Mesangial cell (primary cell): ENCODE measurements at places on chromosomes 7 and 10. TPM values are rescaled to one million over a fixed set of nuclear protein-coding genes. Genes with fewer than 3 reads are reported as not detected.

Gene SLC29A4
- 4.2 and 22.9 TPM in 2 replicates for total RNA-seq

Gene AKR1C2
- total RNA-seq, result 1.1 and 5.3 TPM in 2 replicates

Gene SBDS
- 49.4 and 58.5 TPM in 2 replicates for total RNA-seq

Gene NXPH1
- total RNA-seq, result not detected in 2 replicates

Gene SFRP5
- total RNA-seq, result 0.16 and 3.0 TPM in 2 replicates

Gene IRF5
- 5.4 and 13.3 TPM in 2 replicates for total RNA-seq

Gene HHEX
- total RNA-seq, result 0.65 and 0.89 TPM in 2 replicates

Gene EPHB6
- 4.2 and 5.5 TPM in 2 replicates for total RNA-seq

Gene AKR1C1
- total RNA-seq, result 2.4 and 4.4 TPM in 2 replicates

Gene ARMC10
- 37.8 and 41.5 TPM in 2 replicates for total RNA-seq

Gene LZTS2
- 97.0 and 150 TPM in 2 replicates for total RNA-seq

Gene TNS3
- total RNA-seq, result 27.5 and 64.0 TPM in 2 replicates

Gene EPC1
- 6.7 and 17.4 TPM in 2 replicates for total RNA-seq

Gene LIPM
- total RNA-seq, result not detected in 2 replicates

Gene FEZF1
- not detected in 2 replicates for total RNA-seq

Gene MUC3A
- not detected in 2 replicates for total RNA-seq

Gene PLAU
- 122 and 154 TPM in 2 replicates for total RNA-seq

Gene PRLHR
- not detected in 2 replicates for total RNA-seq

Gene PON1
- total RNA-seq, result under 0.01 TPM in 1 of 2 replicates, not detected in the other

Gene WAPL
- 15.5 and 17.1 TPM in 2 replicates for total RNA-seq

Gene CNNM2
- 2.1 and 7.9 TPM in 2 replicates for total RNA-seq

Gene NME8
- total RNA-seq, result not detected in 2 replicates

Gene METTL27
- total RNA-seq, result 10.8 and 28.3 TPM in 2 replicates

Gene TMEM176A
- 1.1 TPM in 1 of 2 replicates, not detected in the other for total RNA-seq

Gene HYAL4
- not detected in 2 replicates for total RNA-seq

Gene CDHR1
- total RNA-seq, result 12.7 and 39.0 TPM in 2 replicates
